ENCODE measurements at places on chromosomes 2 and 18. TPM values are rescaled to one million over a fixed set of nuclear protein-coding genes. Genes with fewer than 3 reads are reported as not detected.

- no peak for DNase-seq
Measured at GRCh38 chr2:112153501-112153900, 15.3 kb downstream of the FBLN7 start.

- no peak for DNase-seq
Measured at GRCh38 chr2:10005461-10006235, 37.7 kb upstream of the KLF11 start.

DNA sequence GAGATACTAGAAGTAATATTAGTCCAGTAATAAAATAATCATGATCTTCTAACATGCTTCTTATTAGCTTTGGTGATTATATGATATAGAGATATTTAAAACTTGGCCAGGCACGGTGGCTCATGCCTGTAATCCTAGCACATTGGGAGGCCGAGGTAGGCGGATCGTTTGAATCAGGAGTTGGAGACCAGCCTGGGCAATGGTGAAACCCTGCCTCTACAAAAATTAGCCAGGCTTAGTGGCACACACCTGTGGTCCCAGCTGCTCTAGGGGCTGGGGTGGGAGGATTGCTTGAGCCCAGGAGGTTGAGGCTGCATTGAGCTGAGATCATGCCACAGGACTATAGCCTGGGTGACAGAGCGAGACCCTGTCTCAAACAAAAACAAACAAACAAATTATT lies 87.0 kb downstream of the WDR7 start:
- no peak for DNase-seq

- DNase-seq = no peak
Measured at GRCh38 chr18:5521000-5521399, 22.8 kb downstream of the EPB41L3 start.

The ERFE gene
- total RNA-seq = 4.0 TPM

GRCh38 chr2:190127651-190128050 lies 65.1 kb upstream of the MSTN start:
- no peak for DNase-seq

GRCh38 chr2:43032213-43033015 lies 194.0 kb downstream of the ZFP36L2 start:
- no peak for DNase-seq

GRCh38 chr2:75647771-75648170 lies 1.2 kb downstream of the MRPL19 start:
- DNase-seq = no peak
